ENCODE measurements at places on chromosomes 16 and 17.

DNA sequence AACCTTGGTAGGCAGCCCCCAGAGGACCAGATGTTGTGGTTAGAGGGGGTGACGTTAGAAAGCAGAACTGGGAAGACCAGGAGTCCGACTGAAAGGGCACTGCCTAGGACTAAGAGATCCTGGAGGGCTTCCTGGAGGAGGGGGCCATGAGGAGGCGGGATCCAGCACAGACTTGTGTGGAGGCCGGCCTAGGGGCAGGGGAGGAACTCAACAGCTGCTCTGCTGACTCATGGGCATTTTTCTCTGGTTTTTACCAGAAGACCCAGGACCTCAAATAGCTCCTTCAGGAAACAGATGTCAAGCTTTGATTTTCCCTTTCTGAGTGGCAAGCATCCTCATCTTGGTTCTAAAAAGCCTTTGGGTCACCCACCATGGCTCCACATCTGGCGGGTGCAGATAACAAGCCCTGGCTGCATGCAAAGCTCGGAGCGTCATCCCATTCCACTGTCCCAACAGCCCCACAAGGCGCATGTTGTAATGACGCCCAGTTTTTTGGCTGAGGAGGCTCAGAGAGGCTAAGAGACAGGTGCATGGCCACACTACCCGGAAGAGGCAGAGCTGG is 29.0 kb downstream of the IL21R start:
- DNase-seq = no peak

GRCh38 chr17:45768000-45768399 is 16.1 kb upstream of the CRHR1 start:
- DNase-seq = no peak

- peak; percentile 36 for DNase-seq
Observed at GRCh38 chr16:66740010-66740409, 11.4 kb downstream of the DYNC1LI2 start.

DNA sequence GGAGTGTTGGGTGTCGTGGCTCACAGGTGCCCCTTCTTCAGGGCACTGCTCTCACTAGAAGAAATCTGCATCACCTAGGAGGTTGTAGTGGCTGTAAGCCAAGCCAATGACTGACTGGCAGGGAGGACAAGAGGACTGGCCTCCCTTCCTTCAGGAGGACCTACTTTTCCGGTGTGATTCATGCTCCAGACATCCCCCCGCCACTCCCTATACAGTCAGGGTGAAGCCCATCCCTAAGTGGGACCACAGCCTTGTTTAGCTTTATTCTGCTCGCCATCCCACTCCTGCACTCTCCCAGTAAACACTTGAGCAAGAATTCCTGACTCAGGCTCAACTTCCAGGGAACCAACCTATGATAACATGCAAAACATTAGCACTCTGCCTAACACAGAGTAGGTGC is 67.0 kb downstream of the PLCG2 start:
- DNase-seq = no peak

DNA sequence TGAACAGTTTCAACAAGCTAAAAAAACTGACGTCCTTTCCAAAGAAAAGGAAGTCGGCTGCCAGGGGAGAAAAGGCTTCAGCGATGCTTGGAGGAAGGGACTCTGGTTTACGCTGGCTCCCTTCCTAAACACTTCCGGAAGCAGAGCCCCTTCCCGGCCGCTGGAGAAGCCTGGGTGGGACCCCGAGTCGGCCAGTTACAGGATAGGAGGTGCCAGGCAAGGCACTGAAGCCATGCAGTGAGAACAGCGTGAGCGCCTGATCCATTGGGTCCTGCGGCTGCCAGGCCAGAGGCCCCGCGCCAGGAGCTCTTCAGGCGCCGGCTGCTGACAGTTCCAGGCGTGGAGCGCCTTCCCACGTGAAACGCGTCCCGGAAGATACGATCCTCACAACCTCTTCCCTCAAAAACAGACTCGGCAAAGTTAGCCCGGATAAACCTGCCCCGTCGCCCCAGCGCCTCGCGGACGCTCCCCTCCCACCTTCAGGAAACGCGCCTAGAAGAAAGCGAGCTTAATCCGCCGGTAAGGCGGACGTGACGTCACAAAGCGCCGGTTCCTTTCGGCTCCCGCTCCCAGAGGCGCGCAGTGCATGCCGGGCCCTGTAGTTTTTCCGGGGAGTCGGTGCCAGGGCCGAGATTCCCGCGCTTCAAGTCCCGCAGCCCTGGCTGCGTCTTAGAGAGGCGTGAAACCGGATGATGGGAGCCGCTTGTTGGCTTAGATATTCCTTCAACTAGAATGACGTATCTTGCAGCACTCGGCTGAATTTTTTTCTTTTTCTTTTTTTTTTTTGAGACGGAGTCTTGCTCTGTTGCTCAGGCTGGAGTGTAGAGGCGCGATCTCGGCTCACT is at the start of gene ADAT1:
ADAT1 (minus strand) TSS at position 521 of the 845 bp plus-strand sequence. CDS start 2,482 bp downstream, outside the sequence.
- peak; percentile 98 for DNase-seq

- DNase-seq = no peak
Observed at GRCh38 chr17:73851091-73851490, 206.8 kb upstream of the SDK2 start.

- peak; percentile 10 for DNase-seq
Observed at GRCh38 chr17:30921544-30922196, at the start of gene ADAP2. Gene ADAP2, plus strand, starts transcription at chr17:30921945. Its CDS starts 70 bp downstream, at chr17:30922015.
